ENCODE measurements at places on chromosomes 5 and 9. TPM values are rescaled to one million over a fixed set of nuclear protein-coding genes. Genes with fewer than 3 reads are reported as not detected.

The PCDHB16 gene
- 0.53 TPM for total RNA-seq

The SLC6A19 gene
- total RNA-seq = 0.67 TPM

The FSD1L gene
- 6.0 TPM for total RNA-seq

GRCh38 chr5:17895288-17896033 lies 261.2 kb downstream of the TAF11L14 start:
- no peak for DNase-seq
- H3K4me1 ChIP-seq = no peaks in the 10 kb centered on the region

GRCh38 chr9:85909390-85909789 lies 31.6 kb upstream of the NAA35 start:
- H3K27ac ChIP-seq = no peak overlapping the region
- no peak for DNase-seq
- H3K27me3 ChIP-seq = no peaks in the 10 kb centered on the region
- no peaks in the 10 kb centered on the region for H3K4me1 ChIP-seq

DNA sequence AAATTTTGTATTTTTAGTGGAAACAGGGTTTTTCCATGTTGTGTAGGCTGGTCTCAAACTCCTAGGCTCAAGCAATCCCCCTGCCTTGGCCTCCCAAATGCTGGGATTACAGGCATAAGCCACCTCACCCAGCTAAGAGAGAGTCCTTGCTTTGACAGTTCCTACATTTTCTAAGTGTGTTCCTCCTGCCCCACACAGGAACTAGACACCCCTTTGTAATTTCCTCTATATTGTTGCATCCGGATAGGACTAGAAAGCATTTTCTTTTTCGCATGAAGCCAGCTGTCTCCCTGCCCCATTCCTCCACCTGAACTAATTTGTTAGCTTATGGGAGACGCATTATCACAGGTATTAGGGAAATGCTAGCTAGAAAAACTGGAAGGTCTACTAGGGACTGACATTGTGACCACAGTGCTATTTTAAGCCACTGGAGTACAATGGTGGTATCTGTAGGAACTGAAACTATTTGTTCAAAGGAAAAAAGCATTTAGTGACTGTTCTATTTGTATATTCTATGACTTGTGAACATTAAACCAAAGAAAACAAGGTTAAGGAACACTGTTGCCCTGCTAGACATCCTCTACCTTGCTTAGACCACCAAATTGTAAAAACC lies 214.1 kb downstream of the SMARCA2 start:
- no peak overlapping the region for H3K4me3 ChIP-seq
- no peak overlapping the region for H3K27ac ChIP-seq
- H3K27me3 ChIP-seq = no peaks in the 10 kb centered on the region
- no peaks in the 10 kb centered on the region for H3K36me3 ChIP-seq
- no peaks in the 10 kb centered on the region for H3K4me1 ChIP-seq
